Hematopoietic multipotent progenitor cell (in vitro differentiated cells): ENCODE measurements at places on chromosomes 7 and 10. TPM values are rescaled to one million over a fixed set of nuclear protein-coding genes. Genes with fewer than 3 reads are reported as not detected.

Gene MYOF
- total RNA-seq, result 0.27 TPM

Gene METTL2B
- 13.5 TPM for total RNA-seq

Gene UNC5B
- 0.27 TPM for total RNA-seq

Gene CYP2C18
- under 0.01 TPM for total RNA-seq

Gene AHR
- total RNA-seq, result 76.7 TPM

Gene COL17A1
- under 0.01 TPM for total RNA-seq

Gene GBX1
- not detected for total RNA-seq

Gene GTF2IRD2
- total RNA-seq, result 7.3 TPM

Gene CNOT4
- 8.9 TPM for total RNA-seq

Gene GARIN1A
- 0.27 TPM for total RNA-seq

Gene BHLHA15
- 0.27 TPM for total RNA-seq

Gene PRXL2A
- total RNA-seq, result 6.5 TPM

Gene RHEB
- 23.2 TPM for total RNA-seq

Gene CTBP2
- 120 TPM for total RNA-seq

Gene PDGFA
- total RNA-seq, result 1.1 TPM

Gene HPSE2
- not detected for total RNA-seq

Gene SPAM1
- total RNA-seq, result not detected

Gene SPDYE9
- not detected for total RNA-seq

Gene CARD11
- total RNA-seq, result 15.1 TPM

Gene SPDYE16
- under 0.01 TPM for total RNA-seq

Gene ACSM6
- total RNA-seq, result not detected

Gene CYP3A7
- not detected for total RNA-seq

Gene GDF10
- total RNA-seq, result 1.1 TPM
